Hippocampal formation (tissue), 2 donors: ENCODE measurements at places on chromosomes 5 and 9.

DNA sequence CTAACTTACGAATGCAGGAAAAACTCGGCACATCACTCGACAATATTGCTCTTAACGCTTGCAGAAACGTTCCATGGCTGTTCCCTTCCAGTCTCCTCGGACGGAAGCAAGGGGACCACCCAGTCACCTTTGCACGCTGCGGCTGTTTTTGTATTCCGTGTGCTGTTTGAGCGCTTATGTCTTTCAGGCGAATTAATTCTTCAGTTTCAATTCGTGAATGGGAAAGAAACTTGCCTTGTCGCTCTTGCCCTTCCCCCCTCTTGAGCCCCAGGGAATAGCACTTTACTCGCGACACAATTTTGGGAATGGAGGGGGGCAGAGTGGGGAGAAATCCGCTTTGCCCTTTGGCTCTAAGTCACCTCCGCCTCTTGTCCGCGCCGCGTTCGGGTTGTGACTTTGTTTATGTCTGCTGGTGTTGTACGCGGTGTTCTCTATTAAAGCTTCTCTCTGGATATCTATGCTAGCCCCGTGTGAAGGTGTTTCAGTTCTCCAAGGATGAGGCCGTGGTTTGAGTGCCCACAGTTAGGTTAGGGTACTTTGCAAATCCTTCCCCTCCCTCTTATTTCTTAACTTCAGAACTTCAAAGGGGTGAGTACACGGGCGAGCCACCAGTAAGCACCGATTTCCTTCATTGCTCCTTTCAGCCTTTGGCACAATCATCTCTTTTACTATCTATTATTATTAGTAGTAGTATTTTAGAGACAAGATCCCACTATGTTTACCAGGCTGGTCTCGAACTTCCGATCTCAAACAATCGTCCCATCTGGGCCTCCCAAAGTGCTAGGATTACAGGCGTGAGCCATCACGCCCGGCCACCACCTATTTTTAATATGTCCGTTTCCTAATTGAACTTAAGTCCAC is 2.7 kb downstream of the FOXB2 start:
- DNase-seq, result no peak

GRCh38 chr5:168064933-168065622 is 226.4 kb upstream of the WWC1 start:
- DNase-seq, result no peak

GRCh38 chr5:125064621-125065438 is 318.4 kb upstream of the ZNF608 start:
- DNase-seq, result no peak

- DNase-seq, result peak; percentile 84
Observed at GRCh38 chr5:43065948-43066798, 26.1 kb upstream of the ANXA2R start.

- no peak for DNase-seq
Observed at GRCh38 chr5:38226091-38226490, 32.3 kb upstream of the EGFLAM start.

GRCh38 chr5:168663276-168664004 is 84.3 kb upstream of the PANK3 start:
- DNase-seq, result no peak

- DNase-seq, result no peak
Observed at GRCh38 chr5:376799-377325, 55.3 kb downstream of the AHRR start.

DNA sequence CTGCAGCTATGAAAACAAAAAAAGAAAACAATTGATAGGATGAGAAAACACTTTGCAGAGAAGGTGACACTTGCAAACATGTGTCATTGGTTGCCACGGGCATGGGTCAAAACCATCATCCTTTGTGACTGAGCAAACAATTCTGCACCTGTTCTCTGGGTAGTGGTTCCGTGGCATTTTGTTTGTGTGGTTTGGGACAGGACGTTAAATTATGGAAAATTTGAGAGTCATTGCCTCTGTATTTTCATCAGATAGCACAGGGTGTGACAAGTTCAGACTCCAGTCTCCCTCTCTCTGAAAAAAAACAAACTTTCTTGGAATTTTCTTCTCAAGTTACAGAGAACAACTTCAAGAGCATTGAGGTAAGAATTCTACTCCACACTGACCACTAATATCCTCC is 113.4 kb upstream of the HMHB1 start:
- no peak for DNase-seq

- DNase-seq, result no peak
Observed at GRCh38 chr5:139459451-139459934, 3.0 kb downstream of the ECSCR start.

DNA sequence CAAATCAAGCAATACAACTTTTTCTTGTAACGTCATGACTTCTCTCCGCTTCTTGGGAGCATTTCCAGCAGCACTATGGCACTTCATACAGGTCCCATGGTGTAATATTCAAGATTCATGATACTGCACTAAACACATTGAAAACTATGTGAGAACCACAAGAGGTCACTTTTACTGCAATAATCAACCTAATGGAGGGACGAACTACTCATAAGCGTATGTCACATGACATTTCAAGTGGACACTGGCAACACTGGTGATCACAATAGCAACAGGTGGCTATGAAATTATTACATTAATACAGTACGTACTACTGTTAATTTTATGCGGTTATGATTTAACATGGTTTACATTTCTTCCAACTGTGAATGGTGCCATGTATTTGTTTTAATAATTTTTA is 78.6 kb upstream of the TBC1D9B start:
- DNase-seq, result peak; percentile 27

DNA sequence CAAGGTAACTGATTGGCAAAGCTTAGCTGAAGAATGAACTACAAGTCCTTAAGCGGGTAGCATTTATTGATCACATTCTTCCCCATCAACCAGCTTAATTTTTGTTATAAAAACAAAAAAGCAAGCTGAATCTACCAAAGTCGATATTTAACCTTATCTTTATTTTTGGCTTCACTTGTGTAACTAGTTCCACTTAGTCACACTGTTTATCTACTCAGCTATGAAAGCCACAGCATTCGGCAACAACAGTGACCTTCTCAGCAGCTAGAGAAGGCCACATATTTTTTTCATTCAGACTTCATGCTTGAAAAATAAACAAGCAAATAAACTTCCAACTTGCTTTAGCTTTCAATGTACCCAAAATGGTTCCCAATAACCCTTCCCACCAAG is 69.4 kb downstream of the KLHL3 start:
- no peak for DNase-seq

- no peak for DNase-seq
Observed at GRCh38 chr9:14095277-14095676, 218.7 kb downstream of the NFIB start.

DNA sequence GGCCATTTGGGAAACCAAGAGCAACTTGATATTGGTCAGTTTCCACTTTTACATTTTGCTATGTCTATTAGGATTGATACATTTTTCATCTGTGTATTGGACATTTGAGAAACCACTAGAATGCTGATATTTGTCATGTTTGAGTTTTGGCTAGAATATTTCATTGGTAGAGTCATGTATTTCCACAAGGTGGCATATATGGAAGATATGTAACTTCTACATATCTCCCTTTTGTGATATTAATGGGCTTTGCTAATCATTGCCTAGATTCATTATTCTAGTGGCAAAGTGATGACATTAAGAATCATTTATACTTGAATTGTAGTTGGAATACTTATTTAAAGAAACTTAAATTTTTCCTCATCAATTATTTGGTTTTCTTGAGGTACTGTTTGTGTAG is 692.9 kb upstream of the EDIL3 start:
- DNase-seq, result no peak

DNA sequence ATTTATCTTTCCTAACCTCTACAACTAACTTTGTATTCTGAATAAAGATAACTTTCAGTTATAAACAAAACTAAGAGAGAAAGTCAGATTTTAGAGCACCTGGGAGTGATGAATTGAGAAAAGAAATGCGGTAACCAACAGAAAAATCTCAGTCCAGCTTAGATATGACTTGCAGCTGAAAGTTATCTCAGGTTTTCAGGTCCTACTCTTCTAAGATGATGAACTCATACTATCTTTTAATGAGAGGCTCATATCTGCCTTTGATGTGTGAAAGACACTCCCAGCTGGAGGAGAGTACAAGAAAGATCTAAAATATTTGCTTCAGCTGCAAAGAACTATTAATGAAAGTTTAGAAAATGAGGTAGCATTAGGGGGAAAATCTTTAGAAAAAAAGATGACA is 190.5 kb downstream of the DENND1A start:
- no peak for DNase-seq

- no peak for DNase-seq
Observed at GRCh38 chr9:354453-354852, 139.8 kb downstream of the DOCK8 start.

DNA sequence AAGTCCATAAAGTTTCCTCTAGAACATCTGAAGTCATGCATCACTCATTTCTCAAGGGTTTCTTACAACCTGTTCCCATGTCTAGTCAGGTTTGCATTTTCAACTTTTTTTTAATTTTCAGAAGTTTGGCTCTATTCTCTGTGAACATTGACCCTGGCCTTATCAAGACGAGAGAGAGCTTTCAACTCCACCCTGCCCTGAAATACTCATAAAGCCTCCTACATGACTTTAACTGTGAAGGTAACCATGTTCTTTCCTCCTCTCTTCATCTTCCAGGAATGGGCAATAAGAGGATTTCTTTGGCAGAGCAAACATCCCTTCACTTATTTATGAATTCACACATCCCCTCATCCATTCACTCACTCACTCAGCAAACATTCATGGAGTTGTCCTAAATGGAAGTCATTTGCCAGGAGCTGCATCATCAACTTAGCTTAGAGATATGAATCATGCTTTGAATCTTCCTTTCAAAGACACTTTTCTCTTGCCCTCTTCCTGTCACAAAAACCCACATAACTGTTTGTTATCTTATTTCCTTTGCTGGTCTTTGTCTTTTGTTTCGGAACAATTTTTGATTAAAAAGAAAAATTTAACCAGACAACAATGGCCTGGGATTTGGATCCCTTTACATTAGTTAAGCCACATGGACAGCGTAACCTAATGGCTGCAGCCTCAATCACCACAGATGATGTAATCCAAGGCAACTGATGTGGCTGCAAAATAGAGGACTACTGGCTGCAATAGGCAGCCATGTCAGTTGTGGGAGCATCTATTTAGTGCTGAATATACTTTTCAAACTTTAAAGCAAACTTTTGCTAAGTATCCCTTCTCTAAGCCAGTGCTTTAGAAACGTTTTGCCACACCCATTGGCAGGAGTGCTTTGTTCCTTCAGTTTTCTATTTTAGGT is 43.0 kb upstream of the GNAQ start:
- DNase-seq, result no peak

DNA sequence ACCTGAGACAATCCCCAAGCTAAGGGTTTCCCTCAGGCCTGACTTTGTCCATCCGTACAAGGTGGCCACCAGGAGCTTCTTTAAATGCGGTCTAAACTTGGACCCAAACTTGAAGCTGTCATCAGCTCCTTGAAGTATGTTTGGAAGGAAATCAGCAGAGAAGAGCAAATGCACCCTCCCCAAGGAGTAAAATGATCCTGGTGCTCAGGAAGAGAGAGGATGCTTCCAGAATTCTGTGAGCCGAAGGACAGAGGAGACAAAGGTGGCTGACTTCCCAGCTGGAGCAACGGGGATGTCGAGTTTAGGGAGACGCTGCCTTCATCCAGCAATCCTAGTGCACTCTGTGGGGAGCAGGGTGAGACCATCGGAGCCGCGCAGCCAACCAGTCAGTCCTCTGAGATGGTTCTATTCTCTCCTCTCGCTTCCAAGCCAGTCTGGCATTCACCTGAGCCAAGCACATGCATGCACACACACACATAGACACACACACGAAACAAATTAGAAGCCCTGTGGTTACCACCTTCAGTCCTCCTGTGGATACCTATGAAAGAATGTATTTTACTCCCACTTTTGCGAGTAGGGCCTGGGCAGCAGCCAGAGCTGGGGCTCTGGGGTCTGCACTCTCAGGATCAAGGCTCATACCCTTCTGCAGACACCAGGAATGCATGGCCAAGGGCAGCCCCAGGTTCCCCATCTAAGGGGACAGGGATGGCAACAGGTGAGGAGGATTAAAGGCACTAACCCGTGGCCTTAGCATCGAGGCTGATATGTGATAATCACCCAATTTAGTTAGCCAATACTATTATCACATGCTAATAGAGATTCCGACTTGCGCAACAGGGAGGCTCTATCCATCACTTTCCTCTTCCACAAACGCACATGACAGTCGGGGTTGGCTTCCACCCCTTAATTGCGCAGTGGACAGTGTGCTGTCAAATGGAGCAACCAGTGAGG is 75.8 kb downstream of the GTF3C4 start:
- DNase-seq, result no peak

DNA sequence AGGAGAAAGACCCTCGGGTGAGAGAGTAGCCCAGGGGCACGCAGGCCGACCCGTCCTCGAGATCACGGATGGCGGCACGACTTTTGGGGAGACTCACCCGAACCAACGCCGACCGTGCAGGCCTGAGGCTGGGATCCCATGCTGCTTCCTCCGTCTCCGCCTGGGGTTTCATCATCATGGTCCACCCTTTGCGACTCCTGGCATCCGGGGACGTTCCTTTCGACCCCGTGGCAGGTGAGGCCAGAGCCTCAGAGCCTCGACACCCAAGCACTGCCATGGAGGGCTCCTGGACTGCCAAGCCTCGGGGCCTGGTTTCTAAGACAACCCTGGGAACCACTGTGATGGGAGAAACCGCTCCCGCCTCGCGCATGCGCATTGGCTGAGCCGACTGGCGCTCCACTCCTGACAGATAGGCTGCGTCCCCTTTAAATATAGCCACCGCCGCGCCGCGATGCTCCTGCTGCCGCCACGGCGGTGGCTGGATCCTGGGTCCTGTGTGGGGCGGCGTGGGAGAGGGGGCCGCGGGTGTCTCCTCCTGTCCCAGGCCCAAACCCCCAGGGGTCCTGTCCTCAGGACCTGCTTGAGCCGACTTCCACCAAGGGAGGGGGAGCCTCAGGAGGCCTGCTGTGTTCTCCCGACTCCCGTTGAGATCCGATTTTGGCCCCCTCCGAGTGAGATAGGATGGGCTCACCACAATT is 481.6 kb downstream of the SPATA31A7 start:
- DNase-seq, result no peak

DNA sequence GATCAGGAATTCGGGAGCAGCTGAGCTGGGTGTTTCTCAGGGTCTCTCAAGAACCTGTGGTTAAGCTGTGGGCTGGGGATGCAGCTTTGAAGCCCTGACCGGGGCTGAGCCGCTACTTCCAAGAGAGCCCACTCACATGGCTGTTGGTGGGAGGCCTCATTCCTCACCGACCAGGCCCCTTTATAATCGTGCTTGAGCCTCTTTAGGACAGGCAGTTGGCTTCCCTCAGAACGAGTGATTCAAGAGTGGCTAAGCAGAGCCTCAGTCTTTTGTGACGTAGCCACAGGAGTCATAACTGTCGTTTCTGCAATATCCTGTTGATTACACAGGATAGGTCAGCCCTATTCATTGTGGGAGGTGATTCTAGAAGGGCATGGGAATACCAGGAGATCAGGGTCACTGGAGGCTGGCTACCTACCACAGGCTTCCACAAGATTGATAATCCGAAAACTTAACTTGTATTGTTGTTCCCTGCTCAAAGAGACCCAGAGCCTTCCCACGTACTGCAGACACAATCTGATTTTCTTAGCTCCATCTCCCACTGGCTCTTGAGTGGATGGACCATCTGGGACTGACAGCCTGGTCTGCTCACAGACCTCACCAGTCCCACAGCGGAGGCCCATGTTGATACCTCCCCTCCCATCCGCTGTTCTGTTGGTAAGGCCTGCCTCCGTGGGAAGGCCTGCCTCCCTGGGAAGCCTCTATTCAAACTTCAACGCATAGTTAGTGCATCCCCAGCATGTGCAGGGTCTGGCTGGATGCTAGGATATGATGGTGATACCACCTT is 3.0 kb upstream of the ERGIC1 start:
- no peak for DNase-seq
